ENCODE measurements at places on chromosomes 16 and 17.

- DNase-seq = no peak
Measured at GRCh38 chr17:40515491-40516041, 14.1 kb upstream of the TNS4 start.

GRCh38 chr16:58076514-58076913, 51.0 kb downstream of the MMP15 start:
- no peak for DNase-seq

GRCh38 chr17:7211491-7212273, 8.0 kb downstream of the DLG4 start:
- no peak for DNase-seq

- no peak for DNase-seq
Measured at GRCh38 chr16:82061861-82062525, 26.9 kb downstream of the HSD17B2 start.

DNA sequence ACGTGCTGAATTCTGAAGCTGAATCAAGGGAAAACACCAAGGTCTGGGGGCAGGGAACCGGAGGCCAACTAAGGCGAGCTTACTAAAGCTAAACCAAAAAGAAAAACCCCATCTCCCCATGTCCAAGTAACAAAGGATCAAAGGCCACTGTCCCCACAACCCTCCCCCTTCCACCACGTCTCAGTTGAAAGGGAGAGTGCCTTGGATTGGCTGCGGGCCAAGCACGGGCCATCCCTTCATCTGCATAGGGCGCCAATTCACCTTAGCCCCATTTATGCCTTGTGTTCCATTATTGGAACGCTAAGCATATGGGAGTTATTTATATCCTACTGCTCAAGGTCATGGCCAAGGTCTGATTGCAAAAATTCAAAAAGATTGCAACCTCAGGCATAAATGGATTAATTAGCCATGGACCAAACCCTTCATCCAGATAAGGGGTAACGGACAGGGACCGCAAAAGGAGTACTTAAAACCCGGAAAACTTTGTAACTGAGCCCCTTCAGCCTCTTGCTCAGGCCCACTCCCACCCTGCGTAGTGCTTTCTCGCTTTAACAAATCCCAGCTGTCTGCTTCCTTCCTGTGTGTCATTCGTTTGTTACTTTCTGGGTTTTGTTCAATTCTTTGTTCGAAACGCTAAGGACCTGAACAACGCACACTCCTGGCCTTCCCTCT, 740 bp upstream of the ATP6V0D1 start:
- peak; percentile 26 for DNase-seq
